Activated CD8-positive, alpha-beta memory T cell treated with anti-CD3 and anti-CD28 coated beads, Interleukin-2, amount 10 ng/mL, durations not matched to agents 7 days and 5 days (primary cell): ENCODE measurements at places on chromosomes 11 and 22. TPM values are rescaled to one million over a fixed set of nuclear protein-coding genes. Genes with fewer than 3 reads are reported as not detected.

GRCh38 chr11:99638073-99638553 lies 617.4 kb downstream of the CNTN5 start:
- no peak for DNase-seq
- H3K4me3 ChIP-seq = no peak overlapping the region
- H3K27me3 ChIP-seq = no peaks in the 10 kb centered on the region

PAK1 gene
- total RNA-seq = 66.1 TPM

DNA sequence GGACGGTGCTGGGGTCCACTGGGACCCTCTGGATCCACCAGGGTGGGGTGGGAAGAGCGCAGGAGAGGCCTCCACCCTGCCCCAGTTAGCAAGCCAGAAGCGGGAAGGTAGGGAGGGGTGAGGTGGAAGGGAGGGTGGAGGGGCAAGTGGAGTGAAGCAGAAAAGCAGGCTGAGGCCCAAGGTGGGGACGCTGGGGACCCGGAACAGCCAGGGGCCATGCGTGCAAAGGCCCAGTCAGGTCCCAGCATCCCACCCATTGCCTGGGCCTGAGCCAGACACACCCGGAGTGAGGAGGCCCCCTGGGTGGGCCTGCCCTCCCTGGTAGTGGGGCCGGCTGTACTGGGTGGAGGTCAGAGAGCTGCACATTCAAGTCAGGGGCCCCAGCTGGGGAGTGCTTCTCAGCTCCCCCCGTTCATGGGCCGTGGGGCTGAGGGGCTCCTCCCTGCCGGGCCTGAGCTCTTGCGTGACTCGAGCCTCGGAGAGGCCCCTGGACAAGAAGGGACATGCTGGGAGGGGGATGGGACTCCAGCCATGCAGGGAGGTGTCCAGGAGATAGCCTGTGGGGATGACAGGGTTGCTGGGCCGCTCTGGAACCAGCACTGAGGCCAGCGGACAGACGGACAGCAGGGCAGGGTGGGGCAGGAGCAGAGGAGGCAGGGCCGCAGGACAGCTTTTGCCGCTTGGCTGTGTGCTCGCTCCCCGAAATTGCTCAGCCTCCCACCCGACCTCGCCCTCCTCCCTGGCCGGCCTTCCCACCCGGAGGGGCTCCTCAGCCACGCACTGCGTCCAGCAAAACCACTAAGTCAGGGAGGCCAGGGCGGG lies 7.7 kb downstream of the TNNT3 start:
- DNase-seq = peak; percentile 31
- H3K27ac ChIP-seq = no peak overlapping the region
- H3K36me3 ChIP-seq = no peaks in the 10 kb centered on the region
- H3K27me3 ChIP-seq = peaks cover 17% of the 10 kb centered on the region
- peaks cover 3% of the 10 kb centered on the region for H3K4me1 ChIP-seq
- no peak overlapping the region for H3K4me3 ChIP-seq

MS4A3 gene
- total RNA-seq = not detected

DGCR8 gene
- 71.9 TPM for total RNA-seq

- H3K4me3 ChIP-seq = no peak overlapping the region
- H3K27ac ChIP-seq = no peak overlapping the region
- H3K27me3 ChIP-seq = peaks cover 23% of the 10 kb centered on the region
- H3K36me3 ChIP-seq = no peaks in the 10 kb centered on the region
- no peak for DNase-seq
- no peaks in the 10 kb centered on the region for H3K4me1 ChIP-seq
Observed at GRCh38 chr11:88106666-88107065, 68.6 kb downstream of the RAB38 start.

- no peak overlapping the region for H3K4me3 ChIP-seq
- H3K27me3 ChIP-seq = no peaks in the 10 kb centered on the region
- no peak for DNase-seq
- peak overlapping the region; percentile 26 for H3K27ac ChIP-seq
- peaks cover 50% of the 10 kb centered on the region for H3K4me1 ChIP-seq
Observed at GRCh38 chr11:3880724-3881123, 25.3 kb downstream of the STIM1 start.

DNA sequence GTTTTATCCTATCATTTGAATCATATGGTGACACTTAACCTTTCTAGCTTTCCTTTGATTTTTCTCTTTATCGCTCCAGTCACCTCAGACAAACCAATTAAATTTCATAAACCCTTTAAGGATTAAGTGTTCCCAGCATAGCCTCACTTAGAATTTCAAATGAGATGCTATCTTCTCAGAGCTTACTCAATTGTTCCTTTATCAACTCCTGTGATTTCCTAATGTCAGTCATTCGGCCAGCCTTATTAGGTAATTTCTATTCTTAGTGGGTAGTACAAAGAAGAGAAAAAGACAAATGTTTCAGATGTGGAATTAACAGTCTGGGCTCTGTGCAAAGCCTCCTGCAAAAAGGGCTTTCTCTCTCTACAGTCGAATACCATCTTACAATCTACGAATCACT lies 77.1 kb upstream of the CCDC90B start:
- H3K27ac ChIP-seq = no peak overlapping the region
- H3K36me3 ChIP-seq = no peaks in the 10 kb centered on the region
- H3K27me3 ChIP-seq = no peaks in the 10 kb centered on the region
- H3K4me1 ChIP-seq = no peaks in the 10 kb centered on the region

DNA sequence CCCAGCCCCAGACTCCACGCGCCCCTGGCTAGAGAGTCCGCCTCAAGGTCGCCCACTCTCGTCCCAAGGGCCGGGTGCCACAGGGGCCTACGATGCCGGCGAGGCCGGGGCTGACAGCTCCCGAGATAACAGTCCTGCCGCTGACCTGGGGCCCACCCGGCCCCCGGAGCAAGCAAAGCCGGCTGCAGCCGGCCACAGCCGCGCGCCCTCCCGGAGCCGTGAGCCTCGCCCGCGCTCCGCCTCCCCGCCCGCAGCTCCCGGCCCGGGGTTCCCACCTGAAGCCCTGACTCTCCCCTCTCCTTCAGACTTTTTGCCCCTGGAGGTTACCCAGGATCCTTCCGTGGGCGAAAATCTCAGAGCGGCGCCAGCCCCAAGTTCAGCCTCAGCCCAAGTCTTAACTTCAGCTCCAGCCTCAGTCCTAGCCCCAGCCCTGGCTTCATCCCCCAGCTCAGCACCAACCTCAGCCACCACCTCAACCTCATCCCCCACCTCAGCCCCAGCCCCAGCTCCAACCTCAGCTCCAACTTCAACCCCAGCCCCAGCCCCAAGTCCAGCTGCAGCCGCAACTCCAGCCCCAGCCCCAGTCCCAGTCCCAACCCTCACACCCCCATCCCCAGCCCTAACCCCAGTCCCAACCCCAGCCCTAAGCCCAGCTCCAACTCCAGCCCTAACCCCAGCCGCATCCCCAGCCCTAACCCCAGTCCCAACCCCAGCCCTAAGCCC lies 1.7 kb downstream of the KLHDC7B start:
- H3K4me1 ChIP-seq = peaks cover 50% of the 10 kb centered on the region
- H3K36me3 ChIP-seq = peaks cover 3% of the 10 kb centered on the region
- H3K27me3 ChIP-seq = no peaks in the 10 kb centered on the region
- H3K27ac ChIP-seq = peak overlapping the region; percentile 80
- H3K4me3 ChIP-seq = peak overlapping the region; percentile 54

OR2AT4 gene
- total RNA-seq = not detected

- no peaks in the 10 kb centered on the region for H3K4me1 ChIP-seq
- no peak for DNase-seq
- H3K4me3 ChIP-seq = no peak overlapping the region
- no peaks in the 10 kb centered on the region for H3K36me3 ChIP-seq
Observed at GRCh38 chr22:32920734-32921133, 119.2 kb downstream of the TIMP3 start.

DNA sequence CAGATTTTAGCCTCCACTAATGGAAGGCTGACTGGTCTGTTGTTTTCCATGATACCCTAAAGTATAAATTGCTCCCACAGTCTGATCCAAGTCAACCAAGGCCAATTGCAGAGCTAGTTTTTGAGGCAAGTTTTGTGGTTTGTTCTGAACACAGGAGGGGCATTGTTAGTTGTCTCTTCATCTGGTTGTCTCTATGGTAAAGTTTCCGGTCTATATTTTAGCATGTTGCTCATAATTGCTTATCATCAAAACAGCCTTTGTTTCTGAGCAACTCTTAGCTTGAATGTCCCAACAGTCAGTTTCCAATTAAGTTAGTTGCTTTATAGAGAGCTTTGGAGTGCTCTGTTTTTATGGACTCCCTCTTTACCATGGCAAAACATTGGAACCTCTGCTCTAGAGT lies 217.6 kb upstream of the CARD18 start:
- H3K4me1 ChIP-seq = no peaks in the 10 kb centered on the region
- no peak overlapping the region for H3K27ac ChIP-seq
- no peaks in the 10 kb centered on the region for H3K27me3 ChIP-seq
- no peaks in the 10 kb centered on the region for H3K36me3 ChIP-seq

GRCh38 chr11:3947061-3947460 lies 91.6 kb downstream of the STIM1 start:
- no peaks in the 10 kb centered on the region for H3K27me3 ChIP-seq
- peak; percentile 88 for DNase-seq
- peak overlapping the region; percentile 98 for H3K27ac ChIP-seq
- peaks cover 94% of the 10 kb centered on the region for H3K4me1 ChIP-seq

DNA sequence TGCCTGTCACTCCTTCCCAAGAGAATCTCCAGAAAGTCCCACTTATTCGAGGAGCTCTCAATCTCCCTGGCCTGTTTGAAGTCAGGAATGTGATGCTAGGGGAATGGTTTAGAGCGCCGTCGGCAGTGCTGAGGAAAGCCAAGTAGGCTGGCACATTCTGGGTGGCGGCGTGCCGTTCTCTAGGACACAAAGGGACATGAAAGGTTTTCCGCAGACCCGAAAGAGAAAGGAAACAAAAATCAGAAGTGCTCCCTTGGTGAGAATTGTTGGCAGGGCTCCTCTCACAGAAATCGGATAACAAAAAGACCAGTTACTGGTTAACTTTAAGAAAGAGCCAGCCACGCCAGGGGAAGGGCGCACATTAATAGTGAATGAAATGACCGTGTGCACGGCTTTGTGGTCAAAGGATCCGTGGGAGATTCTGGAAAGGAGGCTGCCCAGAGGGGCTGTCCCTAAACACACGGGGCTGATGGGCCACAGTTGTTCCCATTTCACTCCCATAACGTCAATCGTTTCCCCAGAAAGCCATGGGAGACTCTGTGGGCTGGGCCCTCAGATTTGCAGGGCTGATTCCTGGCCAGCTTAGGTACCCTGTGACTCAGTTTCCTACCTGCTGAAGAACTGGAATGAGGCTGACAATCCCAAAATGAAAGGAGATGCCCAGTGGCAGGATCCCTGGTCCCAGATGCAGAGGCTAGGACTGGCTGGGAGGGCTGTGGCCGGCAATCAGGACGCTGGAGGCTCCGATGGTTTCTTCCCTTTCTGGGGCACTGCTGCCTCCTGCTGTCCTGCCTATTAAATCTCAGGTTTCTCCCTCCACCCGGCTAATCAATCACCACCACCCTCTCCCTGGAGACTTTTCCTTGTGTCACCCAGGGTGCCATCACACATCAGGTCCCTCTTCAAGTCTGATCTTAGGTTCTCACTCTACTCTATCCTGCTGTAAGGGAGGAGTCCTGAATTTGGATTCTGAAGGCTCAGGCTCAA lies 82.3 kb downstream of the RCN1 start:
- no peaks in the 10 kb centered on the region for H3K36me3 ChIP-seq
- no peaks in the 10 kb centered on the region for H3K4me1 ChIP-seq
- H3K27ac ChIP-seq = no peak overlapping the region
- no peak for DNase-seq
- H3K4me3 ChIP-seq = no peak overlapping the region

STK33 gene
- total RNA-seq = 1.8 TPM

- H3K4me3 ChIP-seq = no peak overlapping the region
- H3K27ac ChIP-seq = no peak overlapping the region
- H3K4me1 ChIP-seq = no peaks in the 10 kb centered on the region
- DNase-seq = no peak
Observed at GRCh38 chr11:84142411-84142810, 856.2 kb upstream of the CCDC90B start.

DNA sequence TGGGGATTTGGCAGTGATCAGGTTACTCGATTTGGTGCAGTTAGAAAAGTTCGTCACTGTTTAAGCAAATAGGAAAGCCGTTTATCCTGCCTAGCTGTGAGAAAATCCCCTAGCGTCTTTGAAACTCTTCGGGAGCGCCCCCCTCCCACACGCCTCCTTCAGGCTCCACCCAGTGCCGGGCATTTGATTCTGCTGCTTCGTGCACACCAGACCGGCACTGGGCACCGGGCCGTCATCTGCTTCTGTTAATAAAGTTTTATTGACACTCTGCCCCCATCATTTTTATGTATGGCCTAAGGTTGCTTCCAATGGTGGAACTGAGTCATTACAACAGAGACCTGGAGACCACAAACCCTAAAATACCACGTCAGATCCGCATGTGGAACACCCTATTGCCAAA lies 50.9 kb downstream of the IGF2 start:
- H3K4me1 ChIP-seq = peaks cover 4% of the 10 kb centered on the region
- H3K36me3 ChIP-seq = peaks cover 5% of the 10 kb centered on the region
- no peak overlapping the region for H3K27ac ChIP-seq

GRCh38 chr11:125950696-125951651 lies 5.1 kb downstream of the VSIG10L2 start:
- no peaks in the 10 kb centered on the region for H3K36me3 ChIP-seq
- H3K4me1 ChIP-seq = no peaks in the 10 kb centered on the region
- DNase-seq = peak; percentile 35

DNA sequence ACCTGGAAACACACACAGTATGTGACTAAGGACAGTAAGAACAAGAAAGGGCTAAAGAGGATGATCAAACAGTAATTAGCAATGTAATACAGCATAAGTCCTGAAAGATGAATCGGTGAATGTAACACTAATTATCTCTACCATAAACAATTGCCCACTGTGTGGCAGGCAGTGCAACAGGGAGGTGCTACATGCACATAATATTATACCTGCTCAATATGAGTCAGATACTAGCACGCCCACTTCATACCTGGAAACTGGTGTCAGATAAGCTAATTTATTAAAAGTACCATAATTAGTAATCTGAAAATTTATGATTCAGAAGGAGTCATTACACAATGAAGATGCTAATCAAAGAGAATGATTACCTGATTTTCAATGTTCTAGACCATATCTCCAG lies 14.9 kb downstream of the CASP12 start:
- no peak overlapping the region for H3K4me3 ChIP-seq
- H3K27ac ChIP-seq = no peak overlapping the region
- DNase-seq = no peak
- H3K27me3 ChIP-seq = no peaks in the 10 kb centered on the region

- H3K27me3 ChIP-seq = no peaks in the 10 kb centered on the region
- no peak overlapping the region for H3K27ac ChIP-seq
- no peak overlapping the region for H3K4me3 ChIP-seq
Observed at GRCh38 chr22:42131562-42131961, 952 bp upstream of the CYP2D6 start.

GRCh38 chr11:56705784-56706396 lies 7.0 kb downstream of the OR9G1 start:
- no peak overlapping the region for H3K4me3 ChIP-seq
- no peaks in the 10 kb centered on the region for H3K27me3 ChIP-seq
- DNase-seq = no peak

DNA sequence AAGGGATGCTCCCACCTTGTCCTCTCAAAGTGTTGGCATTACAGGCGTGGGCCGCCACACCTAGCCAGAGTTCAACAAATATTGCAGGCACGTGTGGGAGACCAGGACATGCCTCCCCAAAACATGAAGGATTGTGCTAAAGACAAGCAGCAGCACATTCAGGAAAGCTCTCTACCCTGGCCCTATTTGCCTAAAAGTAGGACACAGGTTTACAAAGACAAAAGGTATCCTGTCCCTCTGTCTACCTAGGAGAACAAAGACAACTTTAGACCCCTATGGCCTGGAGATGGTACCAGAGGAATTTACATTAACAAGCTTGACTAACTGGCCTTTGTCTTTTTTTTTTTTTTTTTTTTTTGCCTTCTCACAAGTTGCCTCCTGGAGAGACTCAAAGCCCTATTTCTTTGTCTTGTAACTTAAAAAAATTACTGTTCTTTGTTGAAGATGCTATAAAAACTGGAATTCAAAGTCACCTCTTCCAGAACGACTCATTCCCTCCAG lies 859 bp upstream of the ACCS start:
- no peaks in the 10 kb centered on the region for H3K27me3 ChIP-seq
- peak overlapping the region; percentile 88 for H3K27ac ChIP-seq
- peaks cover 1% of the 10 kb centered on the region for H3K36me3 ChIP-seq
- no peak for DNase-seq
